ENCODE measurements at places on chromosomes 1 and 21.

DNA sequence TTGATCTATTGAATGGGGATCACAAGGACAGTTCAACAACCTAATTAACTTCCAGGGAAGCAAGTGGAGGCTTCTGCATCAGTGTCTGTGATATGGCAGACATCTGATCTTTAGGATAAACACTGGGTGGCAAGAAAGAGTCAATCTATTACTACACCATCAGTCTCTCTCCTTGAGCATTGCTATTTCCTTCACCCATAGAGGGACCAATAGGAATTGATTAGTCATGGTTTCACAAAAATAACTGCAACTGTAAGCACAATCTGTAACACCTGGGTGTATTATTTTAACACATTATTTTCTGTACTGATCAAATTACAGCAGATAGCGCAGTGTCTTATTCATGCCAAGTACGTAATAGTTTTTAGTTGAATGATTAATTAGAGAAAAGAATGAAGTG, 50.3 kb downstream of the USP24 start:
- no peak for DNase-seq

- no peak for DNase-seq
Observed at GRCh38 chr21:42317826-42318746, 2.9 kb upstream of the TFF3 start.

DNA sequence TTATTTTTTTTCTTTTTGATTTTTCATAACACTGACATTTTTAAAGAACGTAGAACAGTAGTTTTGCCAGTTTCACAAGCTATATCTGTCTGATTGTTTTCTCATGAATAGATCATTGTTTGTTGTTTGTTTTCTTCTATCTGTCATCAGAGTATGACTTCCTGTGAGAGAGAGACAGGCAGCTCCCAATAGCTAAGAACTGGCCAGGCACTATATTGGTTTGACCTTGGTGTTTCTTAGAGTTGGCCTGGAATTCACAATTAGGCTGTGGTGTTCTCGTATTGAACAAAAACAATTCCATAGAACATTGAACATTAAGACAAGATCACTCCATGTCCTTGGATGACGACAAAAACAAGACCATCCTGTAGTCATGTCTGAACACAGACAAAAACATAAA, 43.4 kb downstream of the RPS6KC1 start:
- no peak for DNase-seq

DNA sequence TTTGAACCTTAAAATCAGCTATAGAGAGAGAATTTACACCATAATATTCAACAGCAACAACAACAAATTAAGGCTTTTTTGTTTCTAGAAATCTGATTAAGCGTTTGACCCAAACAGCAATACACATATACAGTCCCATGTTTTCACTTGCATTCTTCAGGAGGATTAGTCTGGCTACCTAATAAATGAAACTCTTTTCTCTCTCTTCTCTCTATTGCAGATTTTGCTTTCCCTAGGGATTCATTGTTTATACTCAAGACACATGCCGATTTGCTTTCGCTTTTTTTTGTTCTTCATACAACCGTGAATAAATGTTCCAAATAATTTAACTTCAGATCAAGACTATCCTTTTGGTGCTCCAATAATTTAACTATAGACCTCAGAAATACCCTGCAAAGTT, 162.4 kb upstream of the PTBP2 start:
- DNase-seq: no peak

DNA sequence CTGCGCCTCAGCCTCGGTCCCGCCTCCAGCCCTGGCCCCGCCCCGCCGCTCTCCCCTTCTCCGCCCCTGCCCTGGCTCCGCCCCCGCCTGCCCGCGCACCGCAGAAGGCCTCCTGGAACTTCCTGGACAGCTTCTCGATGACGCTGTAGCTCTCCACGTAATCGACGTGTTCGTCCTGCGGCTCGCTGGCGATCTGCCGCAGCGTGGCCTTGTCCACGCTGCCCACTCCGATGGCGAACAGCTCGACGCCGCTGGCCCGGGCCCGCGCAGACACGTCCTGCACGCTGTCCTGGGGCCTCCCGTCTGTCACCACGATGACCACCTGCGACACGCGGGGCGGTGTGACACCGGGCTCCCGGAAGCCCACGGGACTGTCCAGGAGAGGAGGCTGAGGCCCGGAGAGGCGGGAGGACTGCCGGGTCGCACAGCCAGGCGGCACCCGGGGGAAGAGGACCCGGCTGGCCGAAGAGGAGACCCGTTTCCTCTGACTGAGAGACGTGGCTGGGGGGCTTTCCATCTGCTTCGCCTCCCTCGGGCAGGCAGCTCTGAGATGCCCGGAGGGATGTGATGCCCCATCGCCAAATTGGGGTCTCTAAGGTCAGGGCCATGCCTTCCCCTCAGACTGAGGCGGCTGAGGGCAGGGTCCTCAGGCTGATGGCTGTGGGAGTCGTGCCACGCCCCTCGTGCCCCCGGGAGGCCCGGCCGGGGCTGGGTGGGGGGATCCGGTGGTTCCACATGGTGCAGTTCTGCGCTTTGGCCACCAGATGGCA, 4.6 kb downstream of the MATN1 start:
- peak; percentile 85 for DNase-seq

- DNase-seq: peak; percentile 51
Observed at GRCh38 chr1:61606448-61607312, 118.3 kb downstream of the TM2D1 start.

DNA sequence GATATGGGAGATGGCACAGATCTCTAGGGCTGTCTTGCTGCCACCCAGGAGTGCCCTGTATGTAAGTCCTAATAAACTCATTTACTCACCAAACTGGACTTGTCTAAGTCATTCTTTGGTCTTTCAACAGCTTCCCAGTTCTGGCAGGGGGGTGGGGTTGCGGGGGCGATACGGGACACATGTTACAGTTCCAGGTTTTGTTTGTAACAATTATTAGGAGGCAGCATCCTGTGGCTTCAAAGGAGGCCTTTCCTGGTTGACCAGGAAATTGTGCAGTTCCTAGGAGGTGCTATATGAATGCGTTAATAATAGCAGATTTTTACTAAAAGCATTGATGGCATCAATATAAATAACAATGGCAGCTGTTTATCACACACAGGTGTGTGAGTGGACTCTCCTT, 42.7 kb upstream of the TRIM45 start:
- DNase-seq: no peak

GRCh38 chr1:229803626-229804217, 177.7 kb downstream of the URB2 start:
- no peak for DNase-seq

GRCh38 chr1:87179851-87180519, 148.7 kb upstream of the LMO4 start:
- DNase-seq: no peak

All from lower lobe of right lung (tissue), 2 donors.